Transverse colon (tissue), 4 donors: ENCODE measurements at places on chromosomes 11 and 22. TPM values are rescaled to one million over a fixed set of nuclear protein-coding genes. Genes with fewer than 3 reads are reported as not detected.

DNA sequence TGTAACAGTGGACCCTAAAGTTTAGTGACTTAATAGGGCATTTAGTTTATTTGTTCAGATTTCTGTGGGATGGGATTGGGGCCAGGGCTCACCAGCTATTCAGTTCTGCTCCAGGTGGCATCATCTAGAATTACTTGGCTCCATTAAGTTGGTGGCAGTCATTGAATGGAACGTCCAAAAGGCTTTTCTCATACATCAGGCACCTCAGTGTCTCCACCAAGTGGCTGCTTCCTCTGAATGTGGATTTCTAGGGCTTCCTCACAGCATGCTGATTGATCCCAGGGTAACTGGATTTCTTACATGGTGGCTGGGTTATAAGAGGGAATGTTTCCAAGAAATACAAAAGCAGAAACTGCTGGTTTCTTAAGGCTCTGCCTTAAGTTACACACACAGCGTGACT is 34.7 kb downstream of the USP47 start:
- DNase-seq, result no peak

DNA sequence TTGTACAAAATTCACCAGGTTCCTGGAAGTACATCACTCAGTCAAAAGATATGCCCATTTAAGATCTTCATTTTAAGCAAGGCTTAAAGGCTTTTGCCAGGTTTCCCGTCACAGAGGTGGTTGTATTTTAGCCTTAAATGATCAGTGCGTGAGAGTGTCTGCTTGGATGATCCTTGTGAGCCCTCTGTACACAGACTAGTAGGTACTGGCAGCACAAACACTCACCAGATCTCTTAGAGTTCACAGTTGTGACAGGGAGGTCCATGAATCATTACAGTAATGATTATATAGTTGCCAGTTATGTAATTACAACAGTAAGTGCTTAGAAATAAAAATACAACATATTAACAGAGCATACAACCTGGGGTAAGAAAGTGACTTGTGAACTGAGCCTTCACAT is 84.2 kb upstream of the SLC25A18 start:
- DNase-seq, result no peak

DNA sequence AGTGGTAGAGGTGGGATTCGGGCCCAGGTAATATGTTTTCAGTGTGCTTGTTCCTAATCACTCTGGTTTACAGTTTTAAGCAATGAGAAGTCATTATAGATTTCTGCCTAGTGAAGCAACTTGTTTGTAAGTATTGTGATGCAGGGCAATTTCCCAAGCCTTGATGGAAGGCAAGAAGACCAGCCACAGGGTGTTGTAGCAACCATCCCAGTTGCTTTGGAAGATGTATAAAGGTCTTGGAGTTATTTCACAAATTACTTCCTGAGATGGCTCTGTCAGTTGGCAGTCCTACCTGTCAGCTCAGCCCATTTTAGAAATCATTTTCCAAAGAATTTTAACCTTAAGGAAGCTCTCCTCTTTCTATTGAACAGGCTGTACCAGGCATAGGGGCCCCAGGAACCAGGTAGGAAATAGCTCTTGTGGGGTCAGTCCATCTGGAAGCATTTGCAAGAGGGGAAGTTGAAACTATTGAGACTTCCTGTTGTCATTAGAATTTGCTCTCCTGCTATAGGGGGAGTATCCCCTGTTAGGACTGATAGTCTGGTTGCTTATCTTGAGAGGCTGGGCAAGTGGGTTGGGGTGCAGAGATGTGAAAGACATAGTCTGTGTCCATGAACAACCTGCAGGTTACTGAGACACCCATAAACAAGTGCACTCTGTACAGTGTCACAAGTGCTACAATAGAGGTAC is 47.9 kb downstream of the STIM1 start:
- DNase-seq, result no peak

The TRIM29 gene
- 7.8 TPM for total RNA-seq

DNA sequence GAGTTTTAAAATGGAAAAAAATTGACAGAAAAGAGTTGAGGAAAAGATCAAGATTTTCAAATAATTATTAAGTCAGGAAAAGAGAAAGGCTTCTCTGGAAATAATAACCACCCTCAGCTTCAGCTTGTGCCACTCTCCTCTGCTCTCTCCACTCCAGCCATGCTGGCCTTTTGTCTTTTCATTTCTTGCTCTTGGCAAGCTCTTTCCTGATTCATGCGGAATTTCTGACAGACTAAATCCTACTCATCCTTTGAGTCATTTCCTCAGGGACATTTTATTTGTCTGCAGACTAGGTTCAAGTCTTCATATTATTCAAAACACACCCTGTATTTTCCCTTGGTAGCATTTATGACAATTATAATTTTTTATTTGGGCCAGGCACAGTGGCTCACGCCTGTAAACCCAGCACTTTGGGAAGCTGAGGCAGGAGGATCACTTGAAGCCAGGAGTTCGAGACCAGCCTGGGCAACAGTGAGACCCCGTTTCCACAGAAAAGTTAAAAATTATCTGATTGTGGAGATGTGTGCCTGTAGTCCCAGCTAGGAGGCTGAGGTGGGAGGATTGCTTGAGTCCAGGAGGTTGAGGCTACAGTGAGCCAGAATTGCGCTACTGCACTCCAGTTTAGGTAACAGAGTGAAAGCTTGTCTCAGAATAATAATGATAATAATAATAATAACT is 7.8 kb upstream of the P4HA3 start:
- no peak for DNase-seq

DNA sequence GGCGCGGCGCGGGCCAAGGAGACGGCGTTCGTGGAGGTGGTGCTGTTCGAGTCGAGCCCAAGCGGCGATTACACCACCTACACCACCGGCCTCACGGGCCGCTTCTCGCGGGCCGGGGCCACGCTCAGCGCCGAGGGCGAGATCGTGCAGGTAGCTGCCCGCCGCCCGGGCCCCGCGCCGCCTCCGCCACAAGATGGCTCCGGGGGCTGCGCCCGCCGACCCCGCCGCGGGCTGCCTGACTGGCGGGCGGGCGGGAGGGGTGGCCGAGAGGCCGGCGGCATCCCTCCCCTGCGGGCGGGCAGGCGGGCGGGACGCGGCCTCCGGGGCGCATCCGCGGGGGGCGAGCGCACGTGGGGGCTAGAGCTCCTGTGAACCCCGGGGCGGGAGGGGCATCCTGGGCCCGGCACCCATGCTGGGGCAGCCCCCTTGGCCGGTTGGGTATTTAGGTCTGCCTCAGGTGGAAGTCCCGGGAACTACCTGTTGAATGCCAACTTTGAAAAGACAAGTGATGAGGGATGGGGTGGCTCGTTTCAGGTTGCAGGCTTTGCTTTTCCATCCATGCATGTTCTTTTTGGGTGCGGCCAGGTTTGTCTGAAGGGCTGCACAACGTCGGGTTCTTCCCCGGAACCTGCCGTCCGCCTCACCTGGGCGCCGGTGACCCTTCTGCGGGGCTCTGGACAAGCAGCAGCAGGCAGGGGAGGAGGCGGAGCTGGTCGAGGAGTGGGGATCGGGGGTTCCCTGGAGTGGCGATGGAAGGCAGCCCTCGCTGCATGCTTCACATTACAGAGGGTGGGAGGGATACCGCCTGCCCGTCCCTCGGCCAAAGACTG is 760 bp downstream of the ZNRF3 start:
- peak; percentile 42 for DNase-seq

GRCh38 chr11:97937501-97937900 is 1083.2 kb upstream of the CNTN5 start:
- no peak for DNase-seq

The PVALB gene
- not detected for total RNA-seq

The CCDC73 gene
- total RNA-seq, result not detected

GRCh38 chr11:129951201-129951865 is 51.3 kb downstream of the PRDM10 start:
- DNase-seq, result no peak
